Stimulated activated CD8-positive, alpha-beta memory T cell treated with anti-CD3 and anti-CD28 coated beads, Interleukin-7, amount 100 ng/mL, for 24 hours (primary cell): ENCODE measurements at places on chromosomes 6 and 20.
A peak's percentile ranks its signal among the peaks of the same experiment; 100 is the strongest.

DNA sequence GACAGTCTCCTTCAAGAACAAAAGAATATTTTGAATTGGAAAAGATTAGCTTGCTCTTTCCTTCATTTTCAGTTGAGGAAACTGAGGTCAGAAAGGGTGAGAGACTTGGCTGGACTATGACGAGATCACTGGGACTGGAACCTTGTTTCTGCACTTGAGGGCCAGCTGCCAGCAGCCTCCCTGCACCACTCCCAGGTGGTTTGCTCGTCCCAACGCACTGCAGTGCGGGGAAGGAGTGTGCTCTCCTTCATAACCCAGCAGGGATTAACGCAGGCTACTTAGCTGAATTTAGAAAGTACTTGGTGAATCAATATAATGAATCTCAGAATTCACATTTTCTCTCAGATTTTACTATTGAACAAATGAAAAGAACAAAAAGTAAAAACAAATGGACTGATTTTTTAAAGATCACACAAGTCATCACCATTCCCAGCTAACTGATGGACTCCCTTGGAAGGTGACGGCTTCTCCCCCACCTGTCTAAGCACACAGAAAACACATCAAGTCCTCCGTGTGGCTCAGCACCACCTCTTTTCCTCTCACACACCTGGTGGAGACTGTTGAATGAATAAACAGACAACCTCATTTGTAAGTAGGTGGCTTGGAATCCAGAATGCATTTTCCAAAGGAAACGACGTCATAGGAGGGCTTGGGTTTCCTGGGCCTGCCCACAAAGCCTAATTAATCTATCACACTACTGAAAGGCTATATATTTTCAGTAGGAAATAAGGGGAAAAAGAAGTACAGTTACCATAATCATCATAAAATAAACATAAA lies 121.0 kb downstream of the QRSL1 start:
- DNase-seq: no peak

GRCh38 chr6:10390495-10391298 lies 24.2 kb downstream of the TFAP2A start:
- DNase-seq: no peak

DNA sequence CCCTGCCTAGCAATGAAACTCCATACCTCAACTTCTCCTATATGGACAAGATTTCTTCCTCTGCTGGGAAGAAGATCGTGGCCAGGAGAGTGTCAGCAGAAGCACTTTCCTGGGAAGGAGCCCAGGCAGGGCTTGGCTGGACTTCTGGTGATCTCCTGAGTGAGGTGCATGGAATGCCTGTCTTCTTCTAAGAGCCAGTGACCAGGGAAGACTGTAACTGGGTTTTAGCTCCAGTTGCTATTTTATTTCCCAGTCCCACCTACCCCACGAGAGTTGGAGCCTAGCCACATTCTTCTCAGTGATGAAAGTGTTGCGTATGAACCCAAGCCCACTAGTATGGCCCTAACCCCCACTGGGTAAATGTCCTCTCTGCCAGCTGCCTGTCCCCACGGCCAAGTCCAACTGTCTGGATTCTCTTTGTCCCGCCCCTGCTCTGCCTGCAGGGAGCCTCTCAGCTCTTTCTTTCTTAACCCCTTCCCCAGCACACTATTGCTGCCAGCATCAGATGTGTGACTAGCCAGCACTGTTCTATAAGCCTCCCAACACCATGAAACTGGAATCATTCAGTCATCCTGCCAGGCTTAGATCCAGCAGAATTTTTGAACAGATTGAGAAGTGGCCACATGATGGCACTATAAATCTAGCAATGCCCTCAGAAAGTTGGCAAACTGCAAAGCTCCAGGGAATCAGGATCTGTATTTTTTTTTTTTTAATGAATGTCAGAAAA lies 69.8 kb upstream of the FAM184A start:
- DNase-seq: no peak

DNA sequence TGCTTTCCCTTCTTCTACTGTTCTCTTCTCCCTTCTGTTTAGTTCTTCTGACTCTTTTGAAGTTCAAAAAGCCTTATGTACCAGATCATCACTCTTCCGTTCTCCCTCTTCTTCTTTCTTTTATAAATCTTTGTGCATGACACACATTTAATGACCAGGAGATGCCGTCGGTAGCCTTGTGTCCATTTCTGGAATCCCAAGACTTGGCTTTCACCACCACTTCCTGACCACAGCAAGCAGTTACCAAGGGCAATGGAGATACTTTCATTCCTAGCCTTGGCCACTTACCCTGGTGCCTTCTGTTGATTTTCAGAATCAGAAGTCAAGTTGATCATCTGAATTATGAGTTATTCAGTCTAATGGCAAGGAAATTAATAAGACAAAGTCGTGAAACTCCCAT lies 268.5 kb upstream of the QKI start:
- no peak for DNase-seq

- DNase-seq: no peak
Observed at GRCh38 chr6:47310131-47310480, 401 bp upstream of the TNFRSF21 start.

DNA sequence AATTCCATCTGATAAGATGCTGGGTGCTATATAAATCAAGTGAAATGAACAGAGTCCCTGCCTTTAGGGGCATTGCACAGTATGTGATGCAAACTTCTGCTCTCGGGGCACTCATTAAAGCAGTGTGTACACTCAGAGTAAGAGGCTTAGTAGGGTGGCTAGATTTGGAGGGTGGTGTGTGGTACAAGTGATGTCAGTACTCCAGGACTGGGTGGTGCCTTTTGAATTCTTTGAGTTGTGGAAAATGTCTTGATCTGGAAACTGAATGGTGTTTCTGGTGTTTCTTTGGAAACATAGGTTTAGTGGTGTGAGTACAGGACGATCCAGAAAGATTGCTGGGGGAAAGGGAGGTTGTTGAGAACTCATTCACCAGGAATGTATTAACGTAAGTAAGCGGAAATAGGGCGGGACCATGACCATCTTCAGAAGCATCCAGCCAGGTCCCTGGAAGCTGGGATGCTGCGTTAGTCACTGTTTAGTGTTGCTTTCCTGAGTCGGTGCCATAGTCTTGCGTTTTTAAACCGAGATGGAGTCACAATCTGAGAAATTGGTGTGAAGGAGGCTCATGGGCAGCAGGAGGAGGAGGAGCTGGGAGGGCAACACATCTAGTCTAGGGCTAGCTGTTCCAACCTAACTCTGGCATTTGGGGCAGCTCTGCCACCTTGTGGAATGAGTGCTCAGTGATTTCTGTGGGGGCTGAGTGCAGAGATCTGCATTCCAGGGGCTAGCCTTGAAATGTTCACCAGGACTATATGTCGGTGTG lies 70.3 kb downstream of the SCAND1 start:
- DNase-seq: peak; percentile 17

DNA sequence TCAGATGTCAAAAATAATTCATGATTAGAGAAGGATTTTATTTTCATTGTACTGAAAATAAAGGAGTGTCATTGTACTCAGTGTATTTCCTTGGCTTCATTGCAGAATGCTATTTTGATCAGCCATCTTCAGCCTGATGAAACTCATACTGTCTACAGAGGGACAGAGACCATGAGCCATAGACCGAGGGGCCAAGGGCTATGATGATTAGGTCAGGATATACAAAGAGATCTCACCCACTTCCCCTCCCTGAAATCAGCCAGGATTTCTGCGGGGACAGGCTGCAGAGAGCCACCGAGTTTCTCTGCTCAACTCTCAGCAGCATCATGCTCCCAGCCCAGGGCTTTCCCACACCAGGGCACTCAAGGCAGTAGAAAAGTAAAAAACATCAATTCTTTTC lies 47.0 kb downstream of the ALDH8A1 start:
- DNase-seq: no peak

- DNase-seq: peak; percentile 60
Observed at GRCh38 chr6:165884813-165885765, 222.0 kb upstream of the PDE10A start.

DNA sequence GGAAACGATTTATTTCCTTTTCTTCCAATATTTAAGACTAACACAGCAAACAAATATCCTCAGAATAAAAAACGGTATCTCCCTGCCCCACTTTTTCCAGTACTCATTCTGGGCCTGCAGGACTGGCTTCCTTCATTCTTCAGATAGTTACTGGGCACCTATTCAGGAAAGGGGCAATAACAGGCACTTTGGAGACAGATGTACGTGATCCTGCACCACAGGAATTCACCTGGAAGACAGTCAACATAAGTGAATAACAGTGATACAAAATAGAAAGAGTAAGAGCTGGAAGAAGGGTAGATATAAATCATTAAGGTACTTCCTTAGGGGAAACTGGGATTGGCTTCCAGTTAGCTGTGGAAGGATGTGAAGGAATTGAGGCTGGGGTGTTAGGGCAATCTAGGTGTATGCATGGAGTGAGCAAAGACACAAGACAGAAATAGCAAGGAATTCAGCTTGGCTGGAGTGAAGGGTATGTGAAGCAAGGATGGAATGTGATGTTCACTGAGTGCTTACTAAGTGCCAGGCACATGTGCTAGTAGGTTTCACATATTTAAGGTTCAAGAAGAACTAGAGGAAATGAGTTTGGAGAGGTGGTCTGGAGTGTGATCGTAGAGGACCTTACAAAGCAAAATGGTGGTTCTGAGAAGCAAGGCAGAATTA lies 49.3 kb upstream of the FAM83C start:
- DNase-seq: no peak

GRCh38 chr6:127348028-127348661 lies 4.7 kb upstream of the ECHDC1 start:
- DNase-seq: no peak

DNA sequence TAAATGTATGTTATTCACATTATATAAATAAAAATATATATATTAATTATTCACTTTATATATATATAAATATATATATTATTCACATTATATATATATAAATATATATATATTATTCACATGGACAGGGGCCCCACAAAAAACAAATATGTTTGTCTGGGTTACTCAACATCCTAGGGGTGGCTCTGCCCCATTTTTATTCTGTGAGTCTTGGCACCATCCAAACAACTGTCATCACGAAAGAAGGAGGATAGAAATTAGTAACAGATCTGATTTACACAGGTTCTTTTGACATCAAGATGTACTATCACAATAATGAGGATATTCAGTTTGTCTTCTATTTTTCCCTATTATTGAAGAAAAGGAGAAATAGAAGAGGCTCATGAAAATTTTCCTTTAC lies 187.3 kb downstream of the GPX5 start:
- DNase-seq: no peak

DNA sequence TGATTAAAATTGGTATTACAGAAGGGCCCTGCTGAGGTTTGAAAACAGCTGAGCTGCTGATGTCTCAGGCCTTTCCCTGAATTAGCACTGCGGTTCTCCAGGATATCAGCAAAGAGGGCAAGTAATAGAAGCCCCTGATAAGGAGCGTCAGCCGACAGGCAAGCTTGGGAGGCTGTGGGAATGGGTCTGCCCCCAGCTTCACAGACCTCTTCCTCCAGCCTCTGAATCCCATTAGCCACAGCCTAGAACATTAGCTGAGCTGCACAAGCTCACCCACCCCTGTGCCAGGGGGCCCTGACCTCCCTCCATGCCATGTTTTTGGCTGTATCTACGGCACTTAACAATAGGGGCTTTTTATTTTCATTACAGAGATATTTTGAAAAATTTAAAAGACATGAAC lies 59.9 kb downstream of the VAPB start:
- DNase-seq: no peak

DNA sequence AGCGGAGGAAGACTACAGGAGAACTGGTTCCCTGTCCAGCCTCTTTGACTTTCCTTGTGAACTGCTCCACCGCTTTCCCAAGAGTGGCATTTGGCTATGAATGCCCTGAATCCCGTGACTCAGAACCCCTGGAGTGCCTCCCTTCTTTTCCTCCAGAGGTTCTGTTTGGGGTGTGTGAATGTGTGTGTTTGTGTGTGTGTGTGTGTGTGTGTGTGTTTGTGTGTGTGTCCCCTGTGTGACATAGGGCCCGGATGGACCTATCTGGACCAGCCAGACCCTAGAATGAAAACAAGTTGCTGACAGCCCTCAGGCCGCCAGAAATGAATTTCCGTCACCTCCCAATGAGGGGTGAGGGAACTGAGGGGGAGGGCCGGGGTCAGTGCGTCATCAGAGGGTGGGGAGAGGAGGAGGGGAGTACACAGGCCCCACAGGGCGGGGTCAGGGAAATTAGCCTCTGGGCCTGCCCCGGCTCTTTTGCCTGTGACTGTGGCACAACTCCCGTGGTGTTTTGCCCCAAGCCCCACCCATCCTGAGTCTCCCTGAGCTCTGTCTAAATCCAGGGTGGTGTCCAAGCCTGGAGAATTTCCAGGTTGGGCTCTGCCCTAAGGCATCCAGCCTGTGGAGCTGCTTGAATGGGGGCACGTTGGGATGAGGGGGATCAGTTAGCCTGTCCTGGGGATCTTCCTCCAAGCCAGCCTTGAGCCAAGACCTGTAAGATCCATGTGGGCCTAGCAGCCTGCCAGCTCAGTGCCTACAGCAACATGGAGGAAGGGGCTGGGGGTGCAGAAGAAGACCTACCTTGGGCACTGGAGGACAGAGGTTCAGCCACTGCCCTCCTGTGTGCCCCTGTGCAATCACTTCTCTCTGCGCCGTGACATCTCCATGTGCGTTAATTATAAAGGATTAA lies 15.2 kb upstream of the MRPS18A start:
- DNase-seq: no peak

GRCh38 chr6:75196081-75196687 lies 9.7 kb downstream of the COL12A1 start:
- DNase-seq: no peak

DNA sequence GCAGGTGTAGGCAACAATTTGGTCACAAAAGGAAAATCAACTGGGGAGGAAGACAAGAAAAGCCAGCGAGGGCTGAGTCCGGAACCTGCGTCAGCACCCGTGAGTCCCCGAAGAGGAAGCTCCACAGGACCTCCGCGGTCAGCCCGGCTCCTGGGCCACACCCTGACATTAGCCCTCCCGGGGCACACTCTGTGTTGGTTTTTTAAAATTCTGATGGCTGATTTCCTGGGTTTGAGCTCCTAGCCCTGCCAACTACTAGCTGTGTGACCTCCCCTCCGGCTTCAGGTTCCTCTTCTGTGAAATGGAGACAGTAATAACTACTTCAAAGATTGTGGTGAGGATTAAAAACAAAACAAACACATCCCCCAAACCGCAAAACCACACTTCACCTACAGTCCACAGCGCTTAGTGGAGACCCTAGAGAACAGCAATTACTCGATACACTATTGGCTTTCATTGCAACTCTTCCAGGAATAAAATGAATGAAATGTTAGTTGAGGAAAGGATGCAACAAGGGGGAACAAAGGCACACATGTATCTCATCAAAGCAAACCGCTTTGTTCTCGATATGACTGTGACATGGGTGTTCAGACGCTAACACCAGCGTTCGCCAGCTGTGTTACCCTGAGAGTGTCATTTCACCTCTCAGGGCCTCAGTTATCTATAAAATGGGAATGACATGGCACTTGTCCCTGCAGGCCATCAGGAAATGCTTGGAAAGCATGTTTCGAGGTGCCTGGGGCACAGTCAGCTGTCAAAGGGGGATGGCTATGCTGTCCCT lies 985 bp downstream of the ZBP1 start:
- peak; percentile 33 for DNase-seq
